ENCODE measurements at places on chromosomes 3 and 15. TPM values are rescaled to one million over a fixed set of nuclear protein-coding genes. Genes with fewer than 3 reads are reported as not detected.

GRCh38 chr3:174223042-174223441 lies 636.1 kb upstream of the NAALADL2 start:
- H3K4me1 ChIP-seq, result peaks cover 1% of the 10 kb centered on the region
- no peak overlapping the region for H3K27ac ChIP-seq
- peaks cover 2% of the 10 kb centered on the region for H3K27me3 ChIP-seq
- no peak for DNase-seq
- no peak overlapping the region for H3K4me3 ChIP-seq
- no peaks in the 10 kb centered on the region for H3K36me3 ChIP-seq

- H3K27ac ChIP-seq, result no peak overlapping the region
- H3K4me3 ChIP-seq, result no peak overlapping the region
- peaks cover 3% of the 10 kb centered on the region for H3K27me3 ChIP-seq
- H3K36me3 ChIP-seq, result no peaks in the 10 kb centered on the region
- no peak for DNase-seq
- peaks cover 14% of the 10 kb centered on the region for H3K4me1 ChIP-seq
These were observed 41.2 kb downstream of the CDCP1 start for GRCh38 chr3:45104715-45105711.

GRCh38 chr15:96858694-96859093 lies 528.2 kb downstream of the NR2F2 start:
- no peak overlapping the region for H3K27ac ChIP-seq
- H3K36me3 ChIP-seq, result no peaks in the 10 kb centered on the region
- H3K4me3 ChIP-seq, result no peak overlapping the region
- no peaks in the 10 kb centered on the region for H3K27me3 ChIP-seq
- no peaks in the 10 kb centered on the region for H3K4me1 ChIP-seq

GRCh38 chr15:53072077-53072476 lies 281.9 kb upstream of the ONECUT1 start:
- DNase-seq, result no peak
- H3K27me3 ChIP-seq, result peaks cover 4% of the 10 kb centered on the region
- H3K36me3 ChIP-seq, result no peaks in the 10 kb centered on the region
- H3K4me3 ChIP-seq, result no peak overlapping the region
- H3K27ac ChIP-seq, result no peak overlapping the region
- no peaks in the 10 kb centered on the region for H3K4me1 ChIP-seq

DNA sequence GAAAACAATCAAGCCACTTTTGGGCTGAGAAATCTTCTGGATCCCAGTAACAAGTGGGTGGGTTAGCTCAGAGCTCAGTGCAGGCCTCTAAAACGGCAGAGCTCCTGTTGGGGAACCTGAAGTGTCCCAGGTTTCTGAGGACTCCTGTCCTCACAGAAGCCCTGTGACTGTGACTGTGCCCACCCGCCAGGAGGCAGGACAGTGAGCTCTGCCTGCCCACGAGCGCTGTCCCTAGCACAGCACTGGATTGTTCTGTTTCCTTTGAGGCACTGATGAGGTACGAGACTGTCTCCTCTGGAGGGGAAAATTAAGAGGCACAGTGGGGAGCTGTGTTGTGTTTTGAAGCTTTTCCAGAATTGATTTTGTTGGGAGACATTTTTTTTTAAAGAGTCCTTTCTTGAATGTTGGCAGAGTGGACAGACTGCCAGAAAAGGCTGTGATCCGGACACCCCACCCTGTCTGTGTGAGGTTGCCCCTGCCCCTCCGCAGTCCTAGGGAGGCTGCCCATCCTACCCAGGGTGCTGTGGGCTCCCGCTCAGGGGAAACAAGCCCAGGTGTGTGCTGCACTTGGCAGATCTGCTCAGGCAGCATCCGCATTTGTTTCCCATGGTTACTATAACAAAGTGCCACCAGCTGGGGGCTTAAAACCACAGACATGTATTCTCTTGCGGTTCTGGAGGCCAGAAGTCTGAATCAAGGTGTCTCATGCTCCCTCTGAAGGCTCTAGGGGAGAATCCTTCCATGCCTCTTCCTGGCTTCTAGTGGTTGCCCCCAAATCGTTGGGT lies 66.6 kb upstream of the LARS2 start:
- H3K4me1 ChIP-seq, result no peaks in the 10 kb centered on the region
- no peak overlapping the region for H3K4me3 ChIP-seq
- DNase-seq, result no peak
- H3K36me3 ChIP-seq, result no peaks in the 10 kb centered on the region
- no peak overlapping the region for H3K27ac ChIP-seq

DNA sequence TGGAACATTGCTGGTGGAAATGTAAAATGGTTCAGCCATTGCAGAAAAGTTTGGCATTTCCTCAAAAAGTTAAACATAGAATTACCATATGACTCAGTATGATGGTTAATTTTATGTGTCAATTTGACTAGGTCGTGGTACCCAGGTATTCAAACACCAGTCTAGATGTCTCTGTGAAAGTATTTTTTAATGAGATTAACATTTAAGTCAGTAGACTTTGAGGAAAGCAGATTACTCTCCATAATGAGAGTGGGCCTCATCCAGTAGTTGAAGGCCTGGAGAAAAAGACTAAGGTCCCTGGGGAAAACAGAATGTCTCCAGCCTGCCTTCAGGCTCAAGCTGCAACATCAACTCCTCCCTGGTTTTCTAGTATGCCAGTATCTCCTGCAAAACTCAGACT lies 42.3 kb upstream of the TMEM87A start:
- H3K4me1 ChIP-seq, result no peaks in the 10 kb centered on the region
- no peaks in the 10 kb centered on the region for H3K27me3 ChIP-seq
- no peak overlapping the region for H3K27ac ChIP-seq
- H3K36me3 ChIP-seq, result peaks cover 20% of the 10 kb centered on the region
- DNase-seq, result no peak

- H3K4me3 ChIP-seq, result no peak overlapping the region
- no peaks in the 10 kb centered on the region for H3K36me3 ChIP-seq
- H3K27me3 ChIP-seq, result peaks cover 3% of the 10 kb centered on the region
- H3K27ac ChIP-seq, result no peak overlapping the region
These were observed 37.0 kb downstream of the DAPK2 start for GRCh38 chr15:64009241-64009640.

DNA sequence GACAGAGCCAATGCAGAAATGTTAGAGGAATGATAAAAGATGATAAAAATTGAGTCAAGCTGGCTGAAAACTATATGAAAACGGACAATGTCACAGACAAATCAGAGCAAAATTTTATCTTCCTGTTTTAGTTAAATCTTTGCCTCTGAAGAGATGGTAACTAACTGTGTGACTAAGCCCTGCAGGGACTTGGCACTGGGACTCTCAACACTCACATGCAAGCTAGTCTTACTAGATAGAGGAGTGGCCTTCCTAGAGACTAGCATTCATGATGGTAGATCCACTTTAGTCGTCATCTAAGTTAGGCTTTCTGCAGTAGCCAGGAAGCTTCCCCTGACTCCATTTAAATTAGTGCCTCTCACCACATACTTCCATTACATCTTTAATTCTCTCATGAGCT lies 4.1 kb downstream of the CCDC191 start:
- H3K27ac ChIP-seq, result no peak overlapping the region
- peaks cover 11% of the 10 kb centered on the region for H3K4me1 ChIP-seq
- no peak overlapping the region for H3K4me3 ChIP-seq
- H3K27me3 ChIP-seq, result no peaks in the 10 kb centered on the region
- no peak for DNase-seq
- peaks cover 3% of the 10 kb centered on the region for H3K36me3 ChIP-seq

DNA sequence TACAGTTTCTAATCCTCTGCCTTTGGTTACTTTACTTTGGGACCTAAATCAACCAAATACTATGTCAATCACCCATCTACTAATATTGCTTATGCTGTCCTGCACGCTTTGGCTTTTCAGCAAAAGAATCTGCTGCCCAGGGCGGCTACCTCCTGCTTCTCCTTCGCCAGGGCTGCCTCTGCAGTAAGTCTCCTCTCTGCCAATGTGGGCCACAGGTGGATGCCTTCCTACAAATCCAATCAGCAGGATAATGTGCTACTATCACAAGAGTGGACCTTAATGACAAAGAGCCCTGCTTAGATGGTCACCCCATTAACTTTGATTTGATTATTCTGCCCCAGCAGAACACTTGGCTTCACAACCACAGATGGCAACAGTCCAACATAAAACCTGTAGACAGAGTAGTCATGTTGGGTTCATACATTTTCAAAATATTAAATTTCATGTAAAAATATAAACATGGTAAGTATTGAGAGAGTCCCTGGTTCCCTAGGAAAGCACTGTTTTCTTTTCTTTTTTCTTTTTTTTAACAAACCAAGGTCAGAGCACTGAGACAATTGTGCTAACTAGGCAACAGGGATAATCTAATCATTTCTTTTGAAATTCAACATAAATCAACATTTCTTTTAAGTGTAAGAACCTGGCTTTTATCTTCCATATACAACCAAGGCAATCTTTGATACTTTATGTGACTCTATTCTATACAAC lies 298.3 kb downstream of the ZBTB20 start:
- H3K4me3 ChIP-seq, result no peak overlapping the region
- H3K36me3 ChIP-seq, result no peaks in the 10 kb centered on the region
- no peaks in the 10 kb centered on the region for H3K27me3 ChIP-seq
- no peak overlapping the region for H3K27ac ChIP-seq
- H3K4me1 ChIP-seq, result peaks cover 31% of the 10 kb centered on the region
- peak; percentile 55 for DNase-seq

- no peak for DNase-seq
- no peaks in the 10 kb centered on the region for H3K27me3 ChIP-seq
- no peaks in the 10 kb centered on the region for H3K36me3 ChIP-seq
- peaks cover 45% of the 10 kb centered on the region for H3K4me1 ChIP-seq
- H3K27ac ChIP-seq, result peak overlapping the region; percentile 88
These were observed 29.7 kb upstream of the FBLN2 start for GRCh38 chr3:13519006-13519791.

DNA sequence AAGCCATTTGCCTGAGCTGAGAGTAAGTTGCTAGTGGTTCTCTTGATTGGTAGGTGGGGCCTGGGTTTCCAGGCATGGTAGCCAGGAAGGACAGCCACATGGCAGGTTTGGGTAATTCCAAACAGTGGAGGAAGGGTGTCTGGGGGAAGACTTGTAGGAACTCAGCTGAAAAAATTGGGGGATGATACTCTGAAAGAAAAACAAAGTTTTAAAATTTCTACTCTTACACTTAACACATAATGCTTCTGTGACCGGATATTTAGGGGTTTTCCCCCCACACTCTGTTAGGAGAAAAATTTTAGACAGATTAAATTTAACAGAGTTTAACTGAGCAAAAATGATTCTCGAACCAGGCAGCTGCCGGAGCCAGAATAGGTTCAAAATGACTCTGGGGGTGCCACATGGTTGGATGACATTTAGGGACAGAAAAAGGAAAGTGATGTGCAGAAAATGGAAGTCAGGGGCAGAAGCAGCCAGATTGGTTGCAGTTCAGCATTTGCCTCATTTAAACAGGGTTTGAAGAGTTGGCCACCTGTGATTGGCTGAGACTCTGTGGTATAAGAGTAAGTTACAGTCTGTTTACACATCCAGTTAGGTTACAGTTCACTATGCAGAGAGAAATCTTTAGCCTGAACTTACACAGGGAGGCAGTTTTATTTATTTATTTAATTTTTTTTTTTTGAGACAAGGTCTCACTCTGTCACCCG lies 8.1 kb downstream of the B2M start:
- H3K36me3 ChIP-seq, result peaks cover 22% of the 10 kb centered on the region
- H3K27me3 ChIP-seq, result no peaks in the 10 kb centered on the region
- H3K27ac ChIP-seq, result peak overlapping the region; percentile 62
- H3K4me1 ChIP-seq, result peaks cover 4% of the 10 kb centered on the region

- H3K36me3 ChIP-seq, result peaks cover 1% of the 10 kb centered on the region
- H3K4me3 ChIP-seq, result no peak overlapping the region
- no peak for DNase-seq
- H3K27ac ChIP-seq, result no peak overlapping the region
These were observed 25.4 kb upstream of the PRSS50 start for GRCh38 chr3:46742992-46743585.

GRCh38 chr3:125037498-125038150 lies 18.2 kb downstream of the HEG1 start:
- H3K4me3 ChIP-seq, result no peak overlapping the region
- no peak overlapping the region for H3K27ac ChIP-seq
- H3K4me1 ChIP-seq, result peaks cover 51% of the 10 kb centered on the region
- H3K36me3 ChIP-seq, result peaks cover 6% of the 10 kb centered on the region
- no peaks in the 10 kb centered on the region for H3K27me3 ChIP-seq
- no peak for DNase-seq

GRCh38 chr15:90071220-90071807 lies 31.0 kb downstream of the IDH2 start:
- peak overlapping the region; percentile 70 for H3K27ac ChIP-seq
- peaks cover 8% of the 10 kb centered on the region for H3K4me1 ChIP-seq
- H3K27me3 ChIP-seq, result no peaks in the 10 kb centered on the region
- no peak for DNase-seq

DNA sequence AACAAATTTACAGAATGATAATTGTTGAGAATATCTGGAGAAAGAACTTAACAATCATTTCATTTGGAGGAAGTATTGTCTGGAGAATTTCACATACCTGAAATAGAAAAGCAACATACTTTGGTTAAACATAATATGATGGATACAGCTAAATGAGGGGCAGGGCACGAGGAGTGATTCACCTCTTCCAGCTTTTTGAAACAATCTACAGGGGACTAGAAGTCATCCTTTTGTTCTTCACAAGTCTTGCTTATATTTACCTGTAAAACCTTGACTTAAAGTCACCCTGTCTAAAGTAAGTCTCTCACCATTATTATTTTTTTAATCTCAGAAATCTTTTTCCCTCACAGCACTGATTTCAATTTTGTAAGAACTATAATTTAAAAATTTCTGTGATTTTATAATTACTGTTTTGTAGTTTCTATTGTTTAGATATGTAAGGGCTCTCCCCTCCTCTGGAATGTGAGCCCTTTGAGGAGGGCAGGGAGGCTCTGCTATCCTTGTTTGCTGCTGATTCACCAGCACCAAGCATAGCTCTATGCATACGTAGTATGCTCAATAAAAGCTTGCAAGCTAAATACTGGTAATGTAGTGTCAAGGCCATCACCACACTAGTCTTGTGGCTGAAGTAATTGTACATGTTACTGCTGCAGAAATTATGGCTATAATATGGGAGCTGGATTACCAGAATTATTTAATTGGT lies 193.9 kb upstream of the THRB start:
- H3K4me1 ChIP-seq, result peaks cover 30% of the 10 kb centered on the region
- no peak overlapping the region for H3K4me3 ChIP-seq
- H3K27ac ChIP-seq, result no peak overlapping the region

- no peaks in the 10 kb centered on the region for H3K27me3 ChIP-seq
- DNase-seq, result no peak
- peaks cover 47% of the 10 kb centered on the region for H3K4me1 ChIP-seq
- H3K36me3 ChIP-seq, result peaks cover 18% of the 10 kb centered on the region
These were observed 35.1 kb upstream of the CSPG5 start for GRCh38 chr3:47613722-47614121.

DNA sequence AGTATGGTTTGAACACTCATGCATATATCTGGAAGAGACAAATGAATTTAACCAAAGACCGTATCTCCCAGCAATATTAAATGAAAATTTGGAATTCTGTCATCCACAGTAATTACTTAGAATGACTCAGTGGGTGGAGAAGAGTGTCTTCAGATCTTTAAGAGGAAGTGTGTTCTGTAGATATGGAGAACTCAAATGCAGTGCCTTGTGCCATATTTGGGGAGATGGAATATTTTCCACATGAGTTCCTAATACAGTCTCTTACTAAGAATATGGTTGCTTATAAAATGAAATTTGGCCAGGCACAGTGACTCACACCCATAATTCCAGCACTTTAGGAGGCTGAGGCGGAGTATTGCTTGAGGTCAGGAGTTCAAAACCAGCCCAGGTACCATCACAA lies 40.5 kb downstream of the ANO10 start:
- no peak overlapping the region for H3K27ac ChIP-seq
- H3K36me3 ChIP-seq, result peaks cover 14% of the 10 kb centered on the region
- no peaks in the 10 kb centered on the region for H3K27me3 ChIP-seq
- peaks cover 39% of the 10 kb centered on the region for H3K4me1 ChIP-seq

The PIERCE2 gene
- 2.7 TPM for total RNA-seq

The CNTN6 gene
- total RNA-seq, result 8.3 TPM

The TNFSF10 gene
- total RNA-seq, result not detected

The TRIM42 gene
- not detected for total RNA-seq

The KLHL6 gene
- total RNA-seq, result not detected

The STIMATE gene
- 18.9 TPM for total RNA-seq

The ZFAND6 gene
- total RNA-seq, result 49.3 TPM

The TIPIN gene
- 11.9 TPM for total RNA-seq

The KLHL40 gene
- not detected for total RNA-seq

The ROBO1 gene
- 43.7 TPM for total RNA-seq
